ENCODE measurements at places on chromosomes 3 and 15. TPM values are rescaled to one million over a fixed set of nuclear protein-coding genes. Genes with fewer than 3 reads are reported as not detected.

BFSP2 gene
- not detected for total RNA-seq

GRCh38 chr15:95194746-95195145, 963.4 kb downstream of the MCTP2 start:
- no peak for DNase-seq

DNA sequence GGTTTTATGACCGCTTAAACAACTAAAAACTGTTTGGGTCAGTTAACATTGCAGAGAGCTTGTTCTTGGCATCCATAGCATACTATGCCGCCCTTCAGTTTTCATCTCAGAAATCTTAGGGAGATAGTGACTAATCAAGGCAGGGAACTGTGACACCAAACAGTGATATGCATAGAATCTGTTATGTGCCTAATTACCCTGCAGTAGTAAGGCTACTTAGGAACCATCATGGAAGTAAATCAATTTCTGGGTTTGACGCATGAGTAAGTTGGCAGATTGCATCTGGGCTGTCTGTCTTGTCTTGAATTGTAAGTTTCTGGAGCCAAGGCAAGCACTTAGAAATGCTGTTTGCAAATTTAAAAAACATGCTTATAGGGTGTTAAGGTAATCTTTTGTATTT, 22.5 kb downstream of the KCTD6 start:
- DNase-seq: no peak

BDH1 gene
- 5.9 TPM for total RNA-seq

DNA sequence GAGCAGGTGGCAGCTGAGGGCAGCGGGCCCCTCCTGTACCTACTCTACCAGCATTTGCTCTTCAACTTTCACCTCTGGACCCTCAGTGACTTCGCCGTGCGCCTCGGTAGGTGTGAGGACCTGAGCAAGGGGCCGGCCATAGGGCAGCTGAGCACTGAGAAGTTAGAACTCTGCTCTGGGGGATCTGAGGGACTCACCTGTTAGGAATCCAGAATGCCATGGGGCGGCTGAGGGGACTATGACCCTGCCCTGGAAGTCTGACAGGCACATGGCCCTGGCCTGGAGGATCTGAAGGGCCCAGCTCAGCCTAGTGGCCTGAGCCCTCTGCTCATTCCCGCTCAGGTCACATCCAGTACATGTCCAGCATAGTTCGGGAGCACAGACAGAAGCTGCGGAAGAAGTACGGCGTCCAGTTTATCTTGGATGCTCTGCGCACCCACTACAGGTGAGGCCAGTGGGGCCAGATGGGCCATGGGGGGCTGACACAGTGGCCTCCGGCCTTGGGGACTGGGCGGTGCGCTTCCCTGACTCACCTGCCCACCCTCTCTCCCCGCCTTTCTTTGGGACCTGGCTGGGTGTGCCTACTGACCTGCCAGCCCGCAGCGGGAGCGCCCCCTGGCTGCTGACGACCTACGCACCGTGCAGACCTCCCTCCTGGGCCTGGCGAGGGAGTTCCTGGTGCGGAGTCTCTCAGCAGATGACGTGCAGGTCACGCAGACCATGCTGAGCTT, 18.8 kb downstream of the NBEAL2 start:
- peak; percentile 88 for DNase-seq

GRCh38 chr15:76340198-76340802, 3.7 kb downstream of the ISL2 start:
- peak; percentile 80 for DNase-seq

GRCh38 chr3:15579051-15579450, 22.3 kb downstream of the HACL1 start:
- no peak for DNase-seq
